ENCODE measurements at places on chromosomes 3 and 15. TPM values are rescaled to one million over a fixed set of nuclear protein-coding genes. Genes with fewer than 3 reads are reported as not detected.

The KLHL6 gene
- polyA plus RNA-seq: 0.02 TPM

The TMF1 gene
- polyA plus RNA-seq: 3.7 TPM

The RBMS3 gene
- polyA plus RNA-seq: 3.0 TPM

The CAMK1 gene
- 10.7 TPM for polyA plus RNA-seq

The KLF15 gene
- 0.06 TPM for polyA plus RNA-seq

The ROPN1 gene
- polyA plus RNA-seq: not detected

The CPNE4 gene
- not detected for polyA plus RNA-seq

The DCBLD2 gene
- 93.4 TPM for polyA plus RNA-seq

The ST3GAL6 gene
- polyA plus RNA-seq: 0.99 TPM

The RETNLB gene
- not detected for polyA plus RNA-seq

All from foreskin keratinocyte (primary cell).